ENCODE measurements at places on chromosomes 4 and X. TPM values are rescaled to one million over a fixed set of nuclear protein-coding genes. Genes with fewer than 3 reads are reported as not detected.

Gene PHEX
- total RNA-seq, result 0.43 TPM

Gene PDE6B
- total RNA-seq, result 2.6 TPM

Gene OTC
- total RNA-seq, result 0.17 TPM

Gene BEX1
- 0.33 TPM for total RNA-seq

Gene CITED1
- 0.17 TPM for total RNA-seq
